WTC11 (cell line): ENCODE measurements at places on chromosomes 12 and 14. TPM values are rescaled to one million over a fixed set of nuclear protein-coding genes. Genes with fewer than 3 reads are reported as not detected.

- H3K4me1 ChIP-seq = no peaks in the 10 kb centered on the region
- DNase-seq = no peak
- peaks cover 68% of the 10 kb centered on the region for H3K36me3 ChIP-seq
- H3K4me3 ChIP-seq = no peak overlapping the region
- H3K27me3 ChIP-seq = no peaks in the 10 kb centered on the region
- no peak overlapping the region for H3K27ac ChIP-seq
Observed at GRCh38 chr12:57195611-57196371, 20.8 kb upstream of the NXPH4 start.

- H3K4me3 ChIP-seq = no peak overlapping the region
- no peak for DNase-seq
- no peak overlapping the region for H3K27ac ChIP-seq
- H3K27me3 ChIP-seq = peaks cover under 1% of the 10 kb centered on the region
- H3K4me1 ChIP-seq = no peaks in the 10 kb centered on the region
Observed at GRCh38 chr14:96783915-96784224, 13.3 kb upstream of the VRK1 start.

Gene ANO2
- 2.8 to 4.0 TPM (median 3.1 TPM) in 3 replicates for total RNA-seq

Gene ENO2
- 118 to 170 TPM (median 165 TPM) in 3 replicates for total RNA-seq

DNA sequence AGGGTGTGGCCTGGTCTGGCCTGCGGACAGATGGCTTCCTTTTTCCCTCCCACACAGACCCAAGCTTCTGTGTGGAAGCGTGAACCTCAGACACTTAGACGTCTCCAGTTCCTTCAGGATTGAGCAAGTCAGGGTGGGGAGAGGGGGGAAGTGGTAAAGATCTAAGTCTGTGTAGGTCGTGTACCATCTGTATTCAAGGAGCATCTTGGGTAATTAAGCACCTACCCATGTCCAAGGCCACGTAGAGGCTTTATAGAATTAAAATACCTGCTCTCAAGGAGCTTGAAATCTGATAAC is 1.7 kb downstream of the AVIL start:
- H3K4me3 ChIP-seq = no peak overlapping the region
- H3K36me3 ChIP-seq = peaks cover 3% of the 10 kb centered on the region; the same call in 1 of the 2 replicates
- no peak overlapping the region for H3K27ac ChIP-seq
- DNase-seq = no peak
- no peaks in the 10 kb centered on the region; the same call in 1 of the 2 replicates for H3K27me3 ChIP-seq

- no peaks in the 10 kb centered on the region for H3K36me3 ChIP-seq
- peaks cover 9% of the 10 kb centered on the region for H3K4me1 ChIP-seq
- no peak overlapping the region for H3K4me3 ChIP-seq
- no peaks in the 10 kb centered on the region for H3K27me3 ChIP-seq
- H3K27ac ChIP-seq = no peak overlapping the region
- DNase-seq = peak; percentile 27
Observed at GRCh38 chr14:102262929-102263462, 42.0 kb downstream of the MOK start.

DNA sequence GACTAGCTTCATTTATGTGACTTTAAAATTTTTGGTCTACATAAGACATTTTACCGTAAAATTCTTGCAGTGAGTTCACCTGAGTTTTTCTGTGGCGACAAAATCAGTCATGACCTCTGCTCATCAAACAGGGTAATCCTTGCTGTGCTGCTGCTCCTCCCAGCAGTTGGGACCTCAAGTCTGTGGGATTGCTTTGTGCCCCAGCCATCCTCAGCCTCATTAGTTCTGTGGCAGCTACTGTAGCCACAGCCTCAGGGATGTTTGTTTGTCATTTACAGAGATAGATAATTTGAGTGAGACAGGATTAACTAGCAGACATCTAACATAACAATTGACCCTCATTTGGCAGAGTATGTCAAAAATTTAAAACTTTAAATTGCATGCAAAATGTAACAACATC is 357.0 kb downstream of the PCNX1 start:
- no peak overlapping the region for H3K4me3 ChIP-seq
- H3K4me1 ChIP-seq = peaks cover 3% of the 10 kb centered on the region
- H3K27me3 ChIP-seq = peaks cover 6% of the 10 kb centered on the region
- peaks cover 24% of the 10 kb centered on the region for H3K36me3 ChIP-seq
- H3K27ac ChIP-seq = peak overlapping the region; percentile 77

- peaks cover 9% of the 10 kb centered on the region for H3K4me1 ChIP-seq
- 0 out of 2 replicates have a peak, but pooled peaks cover 5% of the 10 kb centered on the region for H3K36me3 ChIP-seq
- no peak overlapping the region for H3K4me3 ChIP-seq
Observed at GRCh38 chr12:44021471-44021971, 185.6 kb downstream of the TMEM117 start.

GRCh38 chr12:104975587-104976343 is 10.4 kb upstream of the NOPCHAP1 start:
- no peak overlapping the region for H3K4me3 ChIP-seq
- H3K36me3 ChIP-seq = no peaks in the 10 kb centered on the region
- H3K27me3 ChIP-seq = no peaks in the 10 kb centered on the region
- DNase-seq = no peak
- H3K27ac ChIP-seq = no peak overlapping the region

DNA sequence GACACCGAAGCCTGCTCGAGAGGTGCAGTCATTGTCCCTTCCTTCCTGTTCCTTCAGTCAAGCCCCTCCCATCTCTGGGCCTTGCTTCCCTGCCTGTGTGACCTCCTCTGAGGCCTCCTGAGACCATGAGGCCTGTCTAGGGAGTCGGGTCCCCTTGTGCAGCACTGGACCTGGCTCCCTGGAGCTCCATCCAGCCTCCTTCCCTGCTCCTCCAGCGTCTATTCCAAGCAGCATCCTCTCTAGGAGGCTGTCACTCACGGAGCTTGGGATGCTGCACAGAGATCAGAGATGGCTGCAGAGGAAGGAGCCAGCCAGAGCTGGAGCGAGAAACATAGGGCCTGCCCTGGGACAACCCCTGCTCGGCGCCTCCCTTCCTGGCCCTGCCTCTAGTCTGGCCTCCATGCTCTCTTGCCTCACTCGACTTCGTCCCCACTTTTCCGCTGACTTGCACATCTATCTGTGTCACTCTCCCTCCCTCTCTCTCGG is 142.7 kb downstream of the BCL11B start:
- H3K27ac ChIP-seq = no peak overlapping the region
- DNase-seq = no peak
- no peak overlapping the region for H3K4me3 ChIP-seq
- H3K27me3 ChIP-seq = no peaks in the 10 kb centered on the region
- no peaks in the 10 kb centered on the region for H3K36me3 ChIP-seq

- no peak for DNase-seq
- no peak overlapping the region for H3K27ac ChIP-seq
- no peaks in the 10 kb centered on the region for H3K27me3 ChIP-seq
- H3K4me1 ChIP-seq = peaks cover 8% of the 10 kb centered on the region
Observed at GRCh38 chr14:33393895-33394368, 455.3 kb downstream of the NPAS3 start.

Gene ASCL1
- total RNA-seq = 0.07 to 0.14 TPM (median 0.07 TPM) in 3 replicates

DNA sequence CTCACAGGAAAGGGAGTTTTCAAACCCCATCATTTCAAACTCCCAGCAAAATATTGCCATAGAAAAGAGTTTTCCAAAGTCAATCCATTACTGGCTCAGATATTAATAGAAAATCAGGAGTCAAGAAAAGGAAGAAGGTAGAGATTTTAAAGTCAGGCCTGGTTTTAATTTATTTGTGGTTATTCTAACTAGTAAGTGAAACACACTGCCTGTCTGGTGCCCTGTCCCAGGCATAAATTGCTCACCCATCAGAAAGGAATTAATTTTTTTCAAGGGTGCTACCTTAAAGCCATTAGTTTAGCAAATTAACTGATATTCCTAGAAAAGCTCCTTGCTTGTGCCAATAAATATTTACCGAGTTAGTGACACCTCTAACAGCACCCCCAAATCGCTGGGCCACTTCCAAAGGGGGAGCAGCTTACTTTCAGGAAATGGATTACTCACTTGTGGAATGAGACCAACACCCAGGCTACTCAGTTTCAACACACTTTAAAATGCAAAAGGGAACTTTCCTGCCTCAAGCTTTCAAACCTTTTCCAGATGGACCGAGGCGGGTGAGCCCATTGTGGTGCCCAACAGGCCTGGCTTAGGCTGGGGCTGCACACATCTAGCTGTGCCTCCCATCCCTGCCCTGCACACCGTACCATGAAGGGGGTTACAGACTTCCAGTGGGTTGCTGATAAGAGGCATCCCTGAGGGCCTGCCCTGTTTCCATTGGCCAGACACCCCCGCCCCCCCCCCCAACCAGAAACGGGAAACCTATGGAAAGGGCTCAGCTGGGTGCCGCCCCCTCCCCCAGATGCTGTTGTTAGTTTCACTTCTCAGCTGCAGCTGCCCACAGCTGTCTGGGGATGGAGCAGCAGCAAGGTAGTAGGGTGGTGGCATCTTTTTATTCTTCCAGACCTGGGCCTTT is 117.2 kb downstream of the SAMD4A start:
- H3K36me3 ChIP-seq = no peaks in the 10 kb centered on the region
- no peaks in the 10 kb centered on the region for H3K27me3 ChIP-seq
- H3K4me3 ChIP-seq = peak overlapping the region; percentile 50
- DNase-seq = peak; percentile 69
- H3K27ac ChIP-seq = peak overlapping the region; percentile 81

Gene CNTN1
- 15.6 to 17.0 TPM (median 16.9 TPM) in 3 replicates for total RNA-seq

Gene MUCL1
- not detected in 3 replicates for total RNA-seq

GRCh38 chr12:15800278-15800677 is 11.1 kb upstream of the EPS8 start:
- H3K4me3 ChIP-seq = no peak overlapping the region
- H3K27ac ChIP-seq = no peak overlapping the region
- peaks cover 7% of the 10 kb centered on the region for H3K4me1 ChIP-seq
- DNase-seq = no peak
- H3K27me3 ChIP-seq = no peaks in the 10 kb centered on the region; the same call in 1 of the 2 replicates

Gene RNF212B
- 0.27 to 0.55 TPM (median 0.46 TPM) in 3 replicates for total RNA-seq

DNA sequence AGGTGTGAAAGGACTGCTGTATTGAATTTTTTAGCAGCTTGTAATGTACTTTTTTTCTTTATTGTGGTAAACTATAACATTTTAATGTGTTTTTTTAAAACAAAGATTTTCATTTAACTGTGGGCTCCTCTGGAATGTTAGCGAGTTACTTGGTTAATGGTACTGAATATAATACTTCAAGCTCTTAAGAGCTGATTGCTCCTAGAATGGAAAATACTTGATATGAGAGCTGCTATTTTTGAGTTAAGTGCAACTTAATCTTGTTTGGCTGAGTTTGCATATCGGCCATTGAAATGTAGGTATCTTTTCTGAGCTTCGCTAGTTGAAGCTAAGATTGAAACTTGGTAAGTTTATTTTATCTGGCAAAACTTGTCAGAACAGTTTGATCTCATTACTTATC is 7.4 kb downstream of the TMBIM6 start:
- H3K4me3 ChIP-seq = no peak overlapping the region
- no peaks in the 10 kb centered on the region for H3K27me3 ChIP-seq
- peak overlapping the region; percentile 74; the same call in 1 of the 2 replicates for H3K27ac ChIP-seq

DNA sequence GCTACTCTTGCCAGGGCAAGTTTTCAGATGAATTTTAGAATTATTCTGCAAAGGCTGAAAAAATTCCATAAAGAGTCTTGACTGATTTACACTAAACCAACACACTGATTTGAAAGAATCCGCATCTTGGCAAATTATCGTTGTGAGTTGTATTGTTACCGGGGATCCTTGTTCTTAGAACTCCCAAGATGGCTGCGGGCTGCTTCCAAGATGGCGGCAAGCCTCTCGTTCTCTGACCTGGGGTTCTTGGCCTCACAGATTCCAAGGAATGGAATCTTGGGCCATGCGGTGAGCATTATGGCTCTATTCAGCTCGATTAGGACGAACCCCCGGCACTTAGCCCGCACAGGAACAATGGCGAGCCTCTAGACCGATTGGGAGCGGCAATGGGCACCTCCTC is 132.5 kb downstream of the ZNF664 start:
- H3K27me3 ChIP-seq = no peaks in the 10 kb centered on the region
- H3K4me1 ChIP-seq = peaks cover 9% of the 10 kb centered on the region
- no peak overlapping the region for H3K27ac ChIP-seq

GRCh38 chr14:77208291-77208978 is 26.8 kb downstream of the TMEM63C start:
- no peaks in the 10 kb centered on the region for H3K36me3 ChIP-seq
- peak; percentile 85 for DNase-seq
- H3K4me3 ChIP-seq = no peak overlapping the region
- peaks cover 27% of the 10 kb centered on the region for H3K4me1 ChIP-seq

DNA sequence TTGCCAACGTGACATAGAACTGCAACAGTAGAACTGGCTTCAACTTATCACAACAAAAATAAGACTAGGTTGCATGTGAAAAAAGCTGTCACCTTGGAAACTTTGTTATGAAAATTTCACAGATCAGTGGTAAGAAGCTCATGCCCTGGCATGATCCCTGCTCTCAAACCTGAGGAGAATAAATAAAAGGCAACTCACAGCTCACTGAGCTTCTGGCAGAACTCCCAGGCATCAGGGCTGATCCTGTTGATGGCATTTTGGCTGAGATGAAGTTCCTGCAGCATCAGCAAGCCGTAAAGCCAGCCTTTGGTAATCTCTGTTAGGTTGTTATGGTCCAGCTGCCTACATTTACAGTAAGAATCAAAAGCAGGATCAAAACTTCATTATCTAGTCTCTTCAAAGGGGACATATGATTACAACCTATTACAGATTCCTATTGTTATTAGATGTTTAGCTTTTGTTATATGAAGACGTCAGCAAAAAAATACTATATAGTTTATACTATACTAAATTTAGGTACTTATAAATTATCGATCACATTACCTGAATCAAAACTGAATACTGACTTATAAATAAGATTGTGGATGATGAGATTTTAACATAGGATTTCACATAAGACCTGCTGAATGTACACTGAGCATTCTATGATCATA is 32.0 kb downstream of the LRIG3 start:
- H3K27me3 ChIP-seq = peaks cover 48% of the 10 kb centered on the region
- no peak overlapping the region for H3K4me3 ChIP-seq
- peaks cover 44% of the 10 kb centered on the region for H3K36me3 ChIP-seq
- H3K4me1 ChIP-seq = peaks cover 25% of the 10 kb centered on the region

DNA sequence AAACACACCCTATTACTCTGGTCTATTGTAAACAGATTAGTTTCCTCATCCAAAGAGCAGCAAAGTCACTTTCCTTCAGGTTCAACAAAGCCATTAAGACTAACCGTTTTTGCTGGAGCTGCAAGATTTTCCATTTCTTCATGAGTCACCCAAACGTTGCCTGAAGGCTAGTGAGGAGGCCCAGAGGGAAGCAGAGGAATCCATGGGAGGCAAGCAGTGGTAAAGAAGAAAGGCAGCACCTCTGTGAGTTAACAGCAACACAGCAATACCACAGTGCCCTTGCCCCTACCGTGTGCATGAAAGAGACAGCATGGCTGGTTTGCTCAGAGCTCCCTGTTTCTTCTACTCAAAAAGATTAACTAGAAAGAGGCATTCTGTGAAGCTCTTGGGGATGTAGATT is 206.3 kb downstream of the ACSS3 start:
- no peak for DNase-seq
- no peak overlapping the region for H3K27ac ChIP-seq
- H3K27me3 ChIP-seq = no peaks in the 10 kb centered on the region
- no peaks in the 10 kb centered on the region for H3K4me1 ChIP-seq

GRCh38 chr12:22538311-22538710 is 6.0 kb downstream of the C2CD5 start:
- H3K4me3 ChIP-seq = no peak overlapping the region
- H3K36me3 ChIP-seq = peaks cover 11% of the 10 kb centered on the region
- H3K27ac ChIP-seq = peak overlapping the region; percentile 14; the same call in 1 of the 2 replicates
- no peaks in the 10 kb centered on the region for H3K27me3 ChIP-seq
- H3K4me1 ChIP-seq = peaks cover 51% of the 10 kb centered on the region
